ENCODE measurements at places on chromosomes 11 and 22.

DNA sequence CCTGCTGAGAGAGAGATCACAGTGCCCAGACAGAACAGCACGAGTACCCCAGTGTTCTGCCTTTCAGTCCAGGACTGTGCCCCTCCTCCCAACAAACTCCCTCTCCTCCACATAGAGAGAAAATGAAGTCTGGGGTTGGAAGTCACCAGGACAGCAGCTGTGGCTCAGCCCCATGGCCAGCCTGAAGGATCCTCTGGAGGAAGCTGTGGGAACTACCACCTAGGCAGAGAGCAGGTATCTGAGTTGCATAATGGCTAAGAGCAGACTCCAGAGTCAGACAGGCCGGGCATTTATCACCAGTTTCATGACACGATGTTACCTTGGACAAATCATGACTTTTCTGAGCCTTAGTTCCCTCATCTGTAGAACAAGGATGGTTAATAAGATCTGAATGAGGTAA is 61.2 kb upstream of the RRAS2 start:
- no peak for DNase-seq

DNA sequence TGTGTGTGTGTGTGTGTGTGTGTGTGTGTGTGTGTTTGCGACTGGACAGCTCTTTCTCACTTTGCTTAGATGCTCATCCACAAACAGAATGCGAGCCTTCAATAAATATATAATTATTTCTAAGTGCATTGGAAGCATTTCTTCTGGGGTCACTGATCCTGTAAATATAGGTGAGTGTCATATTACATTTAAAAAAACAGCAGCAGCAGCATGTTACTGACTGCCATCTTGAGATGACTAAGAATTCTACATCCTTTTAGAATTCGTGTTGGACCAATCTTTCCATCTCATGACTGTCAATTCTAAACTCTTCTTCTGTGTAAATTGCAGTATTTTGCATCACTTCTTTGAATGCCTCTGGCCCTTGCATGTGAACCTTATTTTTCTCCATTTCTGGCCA is 238.0 kb upstream of the DDI1 start:
- peak; percentile 54 for DNase-seq

DNA sequence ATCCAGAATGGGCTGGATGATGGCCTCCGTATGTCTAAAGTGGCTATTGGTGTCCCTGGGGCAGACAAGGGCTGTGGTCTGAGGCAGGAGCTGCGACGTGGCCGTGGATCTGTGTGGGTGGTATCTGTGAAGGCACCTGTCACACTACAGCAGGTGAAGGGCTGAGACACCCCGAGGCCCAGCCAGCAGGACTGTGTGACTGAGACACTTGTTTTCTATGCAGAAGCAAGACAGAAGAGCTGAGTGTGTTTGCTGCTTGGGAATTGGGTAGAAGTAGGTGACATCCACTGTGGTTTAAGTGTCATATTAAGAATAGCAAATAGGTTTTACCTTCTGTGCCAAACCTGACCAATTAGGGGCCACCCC is 35.0 kb downstream of the AMPD3 start:
- DNase-seq, result no peak

DNA sequence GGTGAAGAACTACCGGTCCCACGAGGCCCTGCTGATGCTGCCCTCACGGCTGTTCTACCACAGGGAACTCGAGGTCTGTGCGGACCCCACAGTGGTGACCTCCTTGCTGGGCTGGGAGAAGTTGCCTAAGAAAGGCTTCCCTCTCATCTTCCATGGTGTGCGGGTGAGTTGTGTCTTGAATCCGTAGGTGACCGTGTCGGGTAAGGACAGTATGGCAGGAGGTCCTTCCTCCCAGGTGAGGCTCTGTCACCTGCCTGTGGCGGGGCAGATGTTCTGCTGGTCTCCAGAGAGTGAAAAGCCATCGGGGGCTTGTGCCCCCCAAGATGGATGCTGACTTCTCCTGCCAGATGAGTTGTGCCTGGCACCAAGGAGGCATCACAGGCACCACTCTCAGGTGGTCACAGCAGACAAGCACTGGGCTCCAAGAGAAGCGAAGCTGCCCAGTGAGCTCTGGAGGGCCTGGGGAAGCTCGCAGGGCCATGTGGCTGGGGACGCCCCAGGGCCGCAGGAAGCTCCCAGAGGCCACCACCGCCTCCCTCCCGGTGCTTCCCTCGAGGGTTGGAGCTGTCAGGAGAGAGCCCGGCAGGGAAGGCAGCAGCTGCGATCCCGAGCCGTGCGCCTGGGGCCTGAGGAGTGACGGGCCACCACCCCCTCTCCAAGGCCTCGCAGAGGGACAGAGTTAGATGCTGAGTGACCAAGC is 17.3 kb upstream of the PANX2 start:
- DNase-seq, result no peak

GRCh38 chr11:46849631-46850030 is 3.6 kb upstream of the CKAP5 start:
- no peak for DNase-seq

- no peak for DNase-seq
These were observed 20.8 kb upstream of the CHKA start for GRCh38 chr11:68142028-68142412.

- DNase-seq, result no peak
These were observed 624.9 kb downstream of the ETS1 start for GRCh38 chr11:127962416-127962815.

DNA sequence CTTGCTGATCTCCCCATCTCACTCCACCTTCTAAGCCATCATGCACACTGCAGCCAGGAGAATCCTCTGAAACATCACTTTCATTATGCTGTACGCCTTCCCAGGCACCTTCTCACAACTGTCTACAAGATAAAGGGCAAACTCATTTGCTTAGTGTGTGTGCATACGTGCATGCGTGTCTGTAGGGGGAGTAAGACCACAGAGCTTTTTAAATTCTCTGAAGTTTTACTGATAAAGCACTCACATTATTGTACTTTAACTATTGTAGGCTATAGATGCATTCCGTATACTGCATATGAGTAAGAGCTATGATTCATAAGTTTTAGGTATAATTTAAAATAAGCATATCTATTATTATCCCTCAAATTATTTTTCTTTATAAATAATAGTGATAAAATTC is 15.3 kb upstream of the ANKK1 start:
- DNase-seq, result peak; percentile 12

GRCh38 chr11:49995565-49995964 is 13.2 kb upstream of the OR4C12 start:
- peak; percentile 7 for DNase-seq

DNA sequence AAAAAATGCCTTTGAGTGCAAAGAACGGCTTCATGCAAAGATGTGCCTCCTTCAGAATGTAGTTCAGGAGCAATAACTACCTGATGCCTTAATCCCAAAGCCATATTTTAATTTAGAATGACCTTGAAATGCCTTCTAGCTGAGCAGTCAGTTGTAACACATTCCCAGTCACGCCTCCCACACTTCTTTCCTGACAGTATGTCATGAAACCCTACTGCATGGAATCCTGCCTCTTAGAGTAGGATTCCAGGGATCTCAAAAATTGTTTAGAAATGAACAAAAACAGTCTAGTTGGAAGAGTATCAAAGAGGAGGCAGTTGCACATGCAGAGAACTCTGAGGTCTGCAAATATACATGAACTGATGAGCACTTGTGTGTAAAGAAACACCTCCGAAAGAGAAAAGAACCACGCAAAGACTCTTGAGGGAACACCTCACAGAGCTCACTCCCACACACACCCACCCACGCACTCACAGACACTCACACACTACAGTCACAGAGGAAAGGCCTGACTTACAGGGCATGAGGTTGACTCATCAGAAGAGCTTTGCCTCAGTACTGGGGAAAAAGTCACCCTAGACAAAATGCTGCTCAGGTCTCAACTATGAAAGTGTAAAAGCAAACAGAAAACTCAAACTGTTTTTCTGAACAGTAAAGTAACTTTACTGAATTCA is 77.4 kb downstream of the GGTLC2 start:
- peak; percentile 46 for DNase-seq

- DNase-seq, result peak; percentile 86
These were observed 17.9 kb downstream of the TTC17 start for GRCh38 chr11:43376594-43376993.

DNA sequence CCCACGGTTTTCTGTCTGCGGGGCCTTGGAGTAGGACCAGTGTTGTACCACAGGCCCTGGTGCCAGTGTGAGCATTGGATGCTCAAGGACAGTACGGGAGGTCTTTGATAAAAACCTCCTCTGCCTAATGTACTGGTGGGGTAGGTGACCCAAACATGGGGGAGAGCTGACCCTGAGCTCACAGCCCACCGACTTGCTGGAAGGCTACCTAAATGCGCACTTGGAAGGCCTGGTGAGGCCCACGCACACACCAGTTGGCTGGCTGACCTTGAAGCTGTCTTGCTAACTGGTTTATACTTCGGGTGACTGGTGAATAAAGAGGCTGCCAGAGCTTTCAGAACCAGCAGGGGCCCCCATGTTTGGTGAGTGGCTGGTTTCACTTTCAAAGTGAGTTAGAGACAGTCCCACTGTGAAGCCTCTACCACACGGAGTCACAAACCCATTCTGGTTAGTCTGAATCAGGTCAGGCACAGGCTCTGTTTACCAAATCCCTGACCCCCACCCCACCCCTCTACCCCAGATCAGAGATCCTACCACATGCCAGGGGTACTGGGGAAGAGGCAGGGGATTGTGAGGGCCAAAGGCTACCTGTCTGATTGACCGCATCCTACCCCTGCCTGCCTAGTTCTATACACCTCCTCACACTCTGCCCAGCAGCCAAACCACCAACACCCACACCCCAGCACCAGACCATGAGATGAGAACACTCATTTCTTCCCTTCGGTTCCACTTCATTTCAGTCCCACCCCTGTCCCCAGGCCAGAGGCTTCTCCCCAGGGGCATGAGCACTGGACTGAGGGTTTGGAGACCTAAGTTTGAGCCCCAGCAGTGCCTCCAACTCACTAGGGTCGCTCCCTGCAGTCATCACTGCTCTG is 12.7 kb upstream of the IL2RB start:
- DNase-seq, result no peak

GRCh38 chr11:88295028-88295427 is 42.5 kb downstream of the CTSC start:
- no peak for DNase-seq

DNA sequence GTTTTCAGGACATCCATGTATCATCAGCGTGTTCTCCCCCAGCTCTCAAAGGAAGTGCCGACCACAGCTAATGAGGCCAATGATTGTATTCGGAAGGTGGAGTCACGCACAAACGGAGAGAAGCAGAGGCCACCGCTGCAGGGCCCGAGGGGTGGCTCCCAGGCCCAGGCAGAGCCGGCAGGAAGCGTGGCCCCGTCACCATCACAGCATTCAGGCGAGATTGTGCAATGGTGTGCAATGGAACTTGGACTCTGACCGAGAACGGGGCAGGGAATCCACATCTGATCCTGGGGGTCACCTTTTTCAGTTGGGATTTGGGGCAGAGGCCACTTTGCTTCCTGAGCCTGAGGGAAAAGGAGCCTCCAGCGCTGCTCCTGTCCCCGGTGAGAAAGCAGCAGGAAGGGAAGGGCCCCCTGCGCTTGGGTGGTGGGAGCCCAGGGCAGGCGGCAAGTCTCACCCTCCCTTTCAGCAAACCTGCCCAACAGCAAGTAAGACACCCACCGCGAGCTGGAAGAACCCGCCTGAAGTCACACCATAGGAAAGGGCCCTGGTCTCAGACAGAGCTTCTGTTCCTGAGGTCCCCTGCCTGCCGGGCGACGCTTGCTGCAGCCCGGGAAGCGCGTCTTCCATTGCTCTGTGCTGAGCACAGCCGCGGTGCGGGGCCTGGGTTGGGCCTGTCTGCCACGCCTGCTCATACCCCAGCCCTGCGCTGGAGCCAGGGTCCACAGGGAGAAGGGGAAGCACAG is 1430.7 kb downstream of the BRD1 start:
- no peak for DNase-seq

DNA sequence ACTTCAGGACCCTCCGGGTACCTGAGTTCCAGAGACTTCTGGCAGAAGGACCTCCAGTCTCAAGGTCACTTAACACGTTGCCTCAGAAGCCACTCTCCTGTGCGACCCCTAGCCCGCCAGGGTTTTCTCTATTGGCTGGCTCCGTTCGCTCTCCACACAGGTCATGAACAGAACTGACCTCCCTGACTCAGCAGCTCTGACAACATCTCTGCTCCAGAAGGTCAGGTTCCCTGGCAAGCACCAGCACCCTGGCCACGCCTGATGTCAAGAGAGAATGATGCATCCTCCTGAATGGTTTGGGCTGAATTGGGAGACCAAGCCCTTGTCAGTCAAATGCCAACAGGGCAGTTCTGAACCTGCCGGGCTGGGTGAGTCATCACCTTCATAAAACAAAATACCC is 84.3 kb upstream of the TMEM45B start:
- no peak for DNase-seq

DNA sequence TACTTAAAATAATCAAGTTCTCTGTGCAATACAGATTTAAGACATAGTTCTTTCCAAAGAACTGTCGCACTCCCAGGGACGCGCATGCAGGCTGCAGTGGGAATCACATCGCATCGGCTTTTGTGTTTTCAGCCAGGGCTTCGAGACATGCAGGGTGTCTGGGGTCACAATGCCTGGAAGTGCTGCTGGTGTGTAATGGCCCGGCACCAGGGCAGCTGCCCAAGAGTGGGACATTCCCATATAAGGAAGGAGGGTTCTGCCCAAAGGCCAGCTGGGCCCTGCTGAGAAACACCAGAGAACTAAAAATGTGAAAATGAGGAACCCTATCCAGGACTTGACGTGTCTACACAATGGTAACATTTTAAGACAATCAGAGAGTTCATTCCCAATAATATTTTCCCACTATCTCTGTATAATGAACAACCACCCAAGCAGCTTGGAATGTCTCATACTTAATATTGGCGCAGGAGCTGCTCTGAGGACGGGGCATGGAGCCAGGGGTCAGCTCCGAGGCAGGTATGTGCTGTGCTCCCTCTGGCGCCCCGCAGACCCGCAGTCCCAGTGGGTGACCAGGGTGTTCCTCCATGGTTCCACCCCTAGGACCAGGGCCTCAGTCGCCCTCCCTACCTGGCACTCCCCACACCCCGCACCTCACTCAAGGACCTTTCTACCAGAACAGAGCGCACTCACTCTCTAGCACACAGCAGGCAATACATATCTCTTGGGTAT is 11.3 kb downstream of the MCAT start:
- DNase-seq, result no peak

DNA sequence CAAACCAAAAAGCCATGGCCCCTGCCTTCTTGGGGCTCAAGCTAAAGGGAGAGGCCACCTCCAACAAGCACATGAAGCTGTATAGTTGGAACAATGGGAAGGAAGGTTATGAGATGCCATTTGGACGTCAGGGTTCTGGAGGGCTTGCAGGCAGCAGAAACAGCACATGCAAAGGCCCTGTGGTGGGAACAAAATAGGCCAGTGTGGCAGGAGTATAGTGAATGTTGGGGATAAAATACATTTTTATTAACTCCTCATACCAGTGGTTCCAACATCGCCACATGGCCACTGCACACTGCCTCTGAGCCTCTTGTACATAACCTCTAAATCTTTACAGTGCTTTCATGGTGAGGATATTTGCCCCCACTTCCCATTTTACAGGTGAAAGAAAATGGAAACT is 32.2 kb upstream of the MN1 start:
- no peak for DNase-seq

All from fibroblast of lung (primary cell).